ENCODE measurements at places on chromosomes 1 and 21.

- no peak for DNase-seq
Observed at GRCh38 chr1:229047840-229048620, 222.9 kb upstream of the RAB4A start.

GRCh38 chr1:229116114-229116513 lies 154.8 kb upstream of the RAB4A start:
- no peak for DNase-seq

GRCh38 chr21:29390778-29391177 lies 92.1 kb downstream of the BACH1 start:
- DNase-seq: no peak

DNA sequence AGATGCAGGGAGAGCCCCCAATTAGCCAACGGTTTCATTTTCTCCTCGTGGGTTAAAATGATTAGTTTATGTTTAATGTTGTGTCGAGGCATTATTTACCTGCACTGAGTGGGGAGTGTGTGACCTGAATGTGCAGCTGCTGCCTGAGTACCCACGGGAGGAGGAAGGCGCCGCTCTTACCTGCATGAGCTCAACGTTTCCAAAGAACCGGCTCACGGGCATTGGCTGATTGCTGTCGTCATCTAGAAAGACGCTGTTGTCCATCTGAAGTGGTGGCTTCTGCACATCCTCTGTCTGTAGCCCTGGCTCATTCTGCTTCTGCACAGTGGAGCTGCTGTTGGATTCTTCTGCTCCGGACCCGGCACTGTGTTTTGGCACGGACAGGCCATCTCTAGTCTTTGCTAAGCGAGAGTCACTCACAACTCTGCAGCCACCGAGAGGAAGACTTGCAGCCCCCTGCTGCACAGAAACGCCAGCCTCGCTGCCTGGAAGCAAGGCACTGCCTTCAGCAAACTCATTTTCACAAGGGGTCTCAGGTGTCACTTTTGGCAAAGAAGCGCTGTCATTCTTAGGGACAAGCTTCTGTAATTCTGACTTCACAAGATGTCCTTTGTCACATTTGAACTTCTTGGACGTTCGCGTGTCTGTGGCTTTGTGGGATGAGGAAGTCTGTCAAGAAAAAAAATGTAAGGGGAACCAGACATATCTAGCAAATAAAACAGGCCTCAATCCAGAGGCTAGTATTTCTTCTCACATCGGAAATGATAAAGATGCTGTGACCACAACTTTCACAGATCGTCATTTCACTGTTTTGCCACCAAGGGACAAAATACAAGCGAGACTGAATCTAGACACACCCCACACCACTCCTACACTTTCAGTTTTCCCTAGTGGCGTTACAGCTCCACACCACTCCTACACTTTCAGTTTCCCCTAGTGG lies 9.4 kb downstream of the C1orf174 start:
- DNase-seq: no peak

- no peak for DNase-seq
Observed at GRCh38 chr1:243924588-243925349, 74.7 kb upstream of the AKT3 start.

DNA sequence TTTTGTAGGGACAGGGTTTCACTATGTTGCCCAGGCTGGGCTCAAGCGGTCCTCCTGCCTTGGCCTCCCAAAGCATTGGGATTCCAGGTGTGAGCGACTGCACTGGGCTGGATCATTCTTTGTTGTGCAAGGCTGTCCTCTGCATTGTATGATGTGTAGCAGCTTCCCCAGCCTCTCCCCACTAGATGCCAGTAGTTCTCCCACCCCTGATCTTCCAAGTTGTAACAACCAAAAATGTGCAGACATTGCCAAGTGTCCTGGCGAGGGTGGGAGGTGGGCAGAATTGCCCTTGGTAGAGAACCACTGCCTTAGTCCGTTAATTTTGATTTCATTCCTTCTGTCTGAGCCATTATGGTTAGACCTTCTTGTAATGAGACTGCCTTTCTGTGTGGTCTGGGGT lies 7.2 kb downstream of the GALNT2 start:
- DNase-seq: no peak

- no peak for DNase-seq
Observed at GRCh38 chr1:169487561-169487960, 1.8 kb upstream of the SLC19A2 start.

DNA sequence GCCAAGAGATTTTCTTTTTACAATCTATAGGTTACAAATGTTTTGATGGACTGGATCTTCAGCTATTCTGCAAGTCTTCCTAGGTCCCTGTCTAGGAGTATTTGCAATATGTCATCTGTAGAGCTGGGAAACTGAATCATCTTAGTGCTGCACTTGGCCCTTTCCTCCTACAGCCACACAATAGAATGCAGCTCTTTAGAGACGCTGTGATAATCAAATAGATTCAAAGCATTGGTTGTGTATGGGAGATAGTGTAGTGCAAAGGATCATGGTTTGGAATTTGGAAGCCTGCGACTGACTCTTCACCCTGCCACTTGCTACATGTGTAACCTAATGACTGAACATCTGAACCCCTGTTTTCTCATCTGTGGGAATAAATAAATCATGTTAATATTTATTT lies 93.7 kb downstream of the AK5 start:
- DNase-seq: no peak

GRCh38 chr21:40636026-40636425 lies 210.9 kb downstream of the DSCAM start:
- DNase-seq: no peak

- no peak for DNase-seq
Observed at GRCh38 chr1:230295367-230295766, 130.8 kb downstream of the PGBD5 start.

- DNase-seq: no peak
Observed at GRCh38 chr1:102191723-102192122, 195.0 kb upstream of the OLFM3 start.

GRCh38 chr1:6447818-6448748 lies 17.9 kb downstream of the TNFRSF25 start:
- DNase-seq: no peak

DNA sequence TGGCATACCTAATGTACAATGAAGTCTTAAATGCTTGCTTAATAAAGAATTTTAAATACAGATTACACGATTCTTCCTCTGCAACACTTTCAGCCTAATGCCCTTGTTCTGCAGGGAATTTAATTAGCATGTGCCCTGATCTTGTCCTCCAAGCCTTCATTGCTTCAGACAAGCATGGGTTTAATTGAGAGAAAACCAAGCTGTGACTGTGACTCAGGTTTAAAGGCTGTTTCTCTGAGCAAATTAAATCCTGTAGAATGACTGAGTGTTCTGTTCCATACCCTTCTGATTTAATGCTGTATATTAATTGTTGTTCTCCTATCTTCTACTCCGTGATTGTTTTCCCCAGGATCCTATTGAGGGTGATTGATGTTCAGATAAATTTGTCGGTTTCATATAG lies 269.0 kb upstream of the PRMT6 start:
- no peak for DNase-seq
